ENCODE measurements at places on chromosomes 1 and 21. TPM values are rescaled to one million over a fixed set of nuclear protein-coding genes. Genes with fewer than 3 reads are reported as not detected.

- no peak overlapping the region for H3K27ac ChIP-seq
- H3K27me3 ChIP-seq: no peaks in the 10 kb centered on the region
- peaks cover 20% of the 10 kb centered on the region for H3K36me3 ChIP-seq
- no peak overlapping the region for H3K4me3 ChIP-seq
These were observed 118.8 kb downstream of the SIPA1L2 start for GRCh38 chr1:232511172-232511571.

- no peak overlapping the region for H3K4me3 ChIP-seq
- no peak for DNase-seq
- H3K36me3 ChIP-seq: no peaks in the 10 kb centered on the region
- no peak overlapping the region for H3K27ac ChIP-seq
- H3K4me1 ChIP-seq: peaks cover 5% of the 10 kb centered on the region
- H3K27me3 ChIP-seq: no peaks in the 10 kb centered on the region
These were observed 28.5 kb upstream of the RNF2 start for GRCh38 chr1:185016880-185017279.

DNA sequence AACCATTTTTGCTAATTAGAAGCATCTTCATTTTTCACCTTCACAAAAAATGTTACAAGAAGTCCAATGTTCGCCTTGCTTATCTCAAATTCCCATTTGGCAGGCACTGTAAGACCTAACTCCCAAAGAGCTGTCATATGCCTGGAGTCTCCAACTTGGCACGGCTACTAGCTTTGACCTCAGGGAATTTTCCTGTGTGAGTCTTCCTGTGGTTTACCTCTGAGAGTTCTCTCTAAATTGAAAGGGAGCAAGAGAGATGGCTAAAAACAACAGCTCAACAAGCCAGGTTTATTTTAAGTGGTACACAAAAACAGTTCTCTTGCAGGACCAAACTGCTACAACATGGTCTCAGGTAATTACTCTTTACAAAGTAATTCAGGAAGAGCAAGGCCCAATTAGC, 756.0 kb upstream of the ADGRL2 start:
- H3K36me3 ChIP-seq: no peaks in the 10 kb centered on the region
- H3K4me3 ChIP-seq: no peak overlapping the region
- H3K4me1 ChIP-seq: no peaks in the 10 kb centered on the region
- DNase-seq: no peak

GRCh38 chr1:15423355-15424077, 13.8 kb downstream of the EFHD2 start:
- DNase-seq: no peak
- no peak overlapping the region for H3K4me3 ChIP-seq
- H3K4me1 ChIP-seq: peaks cover 16% of the 10 kb centered on the region
- H3K36me3 ChIP-seq: peaks cover 4% of the 10 kb centered on the region

- peaks cover 8% of the 10 kb centered on the region for H3K36me3 ChIP-seq
- no peak for DNase-seq
- H3K4me1 ChIP-seq: peaks cover 20% of the 10 kb centered on the region
- no peaks in the 10 kb centered on the region for H3K27me3 ChIP-seq
- H3K27ac ChIP-seq: peak overlapping the region; percentile 50
These were observed 10.8 kb downstream of the GPR3 start for GRCh38 chr1:27403065-27403726.

Gene BARHL2
- not detected for total RNA-seq

DNA sequence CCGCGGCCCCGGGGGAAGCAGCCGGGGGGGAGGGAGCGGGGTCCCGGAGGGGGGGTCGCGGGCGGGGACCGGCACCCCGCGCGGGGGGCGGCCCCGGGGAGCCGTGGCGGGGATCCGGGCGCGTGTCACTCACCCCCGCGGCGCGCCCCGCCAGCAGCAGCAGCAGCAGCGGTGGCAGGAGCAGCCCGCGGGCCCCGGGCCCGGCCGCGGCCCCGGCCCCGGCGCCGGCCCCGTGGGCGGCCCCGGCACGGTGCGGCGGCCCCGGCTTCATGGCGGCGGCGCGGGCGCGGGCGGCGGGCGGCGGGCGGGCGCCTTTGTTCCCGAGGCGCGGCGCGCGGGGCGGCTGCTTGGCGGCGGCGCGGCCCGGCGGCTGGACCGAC, 252 bp downstream of the SDC3 start:
- H3K27me3 ChIP-seq: peaks cover 10% of the 10 kb centered on the region
- H3K36me3 ChIP-seq: no peaks in the 10 kb centered on the region
- H3K27ac ChIP-seq: no peak overlapping the region
- H3K4me3 ChIP-seq: no peak overlapping the region
- H3K4me1 ChIP-seq: peaks cover 15% of the 10 kb centered on the region

Gene LAMTOR2
- total RNA-seq: 43.4 TPM

Gene TMEM79
- 6.1 TPM for total RNA-seq

DNA sequence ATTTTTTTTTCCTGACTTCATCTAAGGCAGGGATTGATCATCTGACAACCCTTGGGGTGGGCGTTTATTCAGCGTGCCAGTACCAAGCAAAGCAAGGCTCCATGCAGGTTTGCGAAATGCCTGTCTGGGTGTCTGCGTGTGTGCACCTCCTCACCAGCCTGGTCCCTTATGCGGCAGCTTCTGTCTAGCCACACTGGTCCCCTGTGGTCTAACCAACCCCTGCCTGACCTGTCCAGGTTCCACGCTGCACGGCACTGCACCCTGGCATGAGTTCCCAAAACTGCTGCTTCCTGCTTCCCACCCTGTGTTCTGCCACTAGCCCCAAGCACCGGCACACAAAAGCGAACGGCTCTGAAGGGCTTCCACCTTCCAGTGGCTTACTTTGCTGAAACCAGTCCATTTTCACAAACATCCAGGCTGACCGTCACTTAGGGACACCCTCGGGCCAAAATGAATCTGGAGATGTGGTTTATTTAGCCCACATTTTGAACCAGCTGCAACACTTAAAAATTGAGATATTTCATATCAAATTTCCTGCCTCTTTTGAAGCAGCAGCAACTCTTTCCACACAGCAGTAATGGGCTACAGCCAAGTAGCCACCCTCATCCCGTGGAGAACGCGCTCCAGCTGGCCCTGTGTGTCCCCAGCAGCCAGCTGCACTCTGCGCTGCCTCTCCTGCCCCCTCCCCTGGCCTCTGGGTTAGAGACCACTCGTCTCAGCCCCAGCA, 55.7 kb downstream of the HLCS start:
- peak overlapping the region; percentile 92 for H3K27ac ChIP-seq
- H3K4me1 ChIP-seq: peaks cover 18% of the 10 kb centered on the region
- no peaks in the 10 kb centered on the region for H3K36me3 ChIP-seq
- no peak overlapping the region for H3K4me3 ChIP-seq
- no peaks in the 10 kb centered on the region for H3K27me3 ChIP-seq
